ENCODE measurements at places on chromosomes 5 and 9.

GRCh38 chr9:131892902-131893500 is 153.1 kb upstream of the RAPGEF1 start:
- no peak for DNase-seq

DNA sequence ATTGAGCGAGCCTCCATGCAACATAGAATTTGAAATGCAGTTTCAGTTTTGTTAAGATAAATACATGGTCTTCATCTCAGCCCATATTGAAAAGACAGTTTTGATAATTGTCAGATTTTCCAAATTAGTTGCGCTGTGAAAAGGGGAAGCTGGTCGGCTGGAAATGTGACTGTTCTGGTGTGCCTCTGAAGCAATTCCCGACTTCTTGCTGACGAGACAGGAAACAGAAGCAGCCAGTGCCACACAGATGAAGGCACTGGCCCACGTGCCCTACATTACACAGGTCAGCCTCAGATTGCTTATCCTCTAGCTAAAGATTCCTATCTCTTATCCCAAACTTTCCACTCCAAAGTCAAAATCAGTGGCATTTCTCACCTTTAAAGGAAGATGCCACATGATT is 214.1 kb upstream of the TLE4 start:
- no peak for DNase-seq

- DNase-seq = no peak
Measured at GRCh38 chr5:11468334-11469039, 435.8 kb downstream of the CTNND2 start.

DNA sequence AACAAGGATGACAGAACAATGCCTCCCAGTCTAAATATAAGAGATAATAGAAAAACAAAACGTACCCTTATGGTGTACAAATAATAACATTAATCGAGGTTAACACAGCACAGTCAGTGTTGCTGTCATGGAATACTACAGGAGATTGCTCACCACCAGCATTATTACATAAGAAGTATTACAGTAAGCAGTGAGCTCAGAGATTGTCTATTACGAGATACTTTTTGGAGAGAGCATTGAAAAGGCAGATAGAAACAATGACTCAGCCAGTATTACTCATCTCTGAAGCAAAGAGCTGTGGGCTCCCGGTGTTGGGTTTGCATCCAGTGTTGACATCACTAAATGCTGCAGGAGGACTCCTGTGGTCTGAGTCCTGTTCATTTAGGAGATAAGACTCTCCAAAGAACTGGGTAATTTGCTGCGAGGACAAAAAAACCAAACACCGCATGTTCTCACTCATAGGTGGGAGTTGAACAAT is 191.9 kb upstream of the SEMA6A start:
- DNase-seq = no peak

GRCh38 chr9:121299467-121300282 is 31.7 kb downstream of the GSN start:
- DNase-seq = no peak

- DNase-seq = no peak
Measured at GRCh38 chr9:133457233-133457632, 2.5 kb upstream of the CACFD1 start.

- no peak for DNase-seq
Measured at GRCh38 chr5:57817924-57818323, 335.3 kb upstream of the ACTBL2 start.

GRCh38 chr5:92017776-92018175 is 634.7 kb upstream of the ARRDC3 start:
- no peak for DNase-seq

GRCh38 chr9:33329117-33329563 is 38.8 kb downstream of the NFX1 start:
- no peak for DNase-seq

DNA sequence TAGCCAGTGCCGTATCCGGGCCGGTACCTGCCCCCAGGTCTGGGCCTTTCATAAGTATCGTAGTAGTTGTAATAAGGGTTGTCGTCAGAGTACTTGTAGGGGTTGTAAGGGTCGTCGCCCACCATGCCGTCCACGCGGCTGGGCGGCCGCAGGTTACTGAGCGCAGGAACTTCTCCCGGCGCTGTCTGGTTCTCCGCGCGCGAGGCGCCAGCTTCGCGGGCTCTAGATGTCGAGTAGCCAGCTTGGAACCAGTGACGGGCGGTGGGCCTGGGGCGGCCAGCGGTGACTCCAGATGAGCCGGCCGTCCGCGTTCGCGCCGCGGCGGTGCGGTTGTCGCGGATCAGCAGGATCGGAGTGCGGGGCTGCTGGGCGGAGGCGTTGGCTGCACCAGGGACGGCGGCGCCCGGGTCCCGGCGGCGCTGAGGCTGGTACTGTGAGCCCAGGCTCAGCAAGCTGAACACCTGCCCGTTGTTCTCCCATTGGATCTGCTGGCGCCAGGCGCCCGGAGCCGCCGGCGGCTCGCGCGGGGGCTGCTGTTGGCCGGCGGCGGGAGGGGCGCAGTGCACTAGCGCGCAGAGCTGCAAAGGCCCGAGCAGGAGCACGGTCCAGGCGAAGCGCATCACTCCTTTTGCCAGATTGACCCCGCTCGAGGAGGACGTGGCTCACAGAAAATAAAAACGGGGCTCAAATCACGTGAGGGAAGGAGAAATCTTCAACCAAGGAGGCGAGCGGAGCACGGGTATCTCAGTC is 518 bp downstream of the LOX start:
- DNase-seq = no peak
